ENCODE measurements at places on chromosomes 11 and 22. TPM values are rescaled to one million over a fixed set of nuclear protein-coding genes. Genes with fewer than 3 reads are reported as not detected.
A peak's percentile ranks its signal among the peaks of the same experiment; 100 is the strongest.

DNA sequence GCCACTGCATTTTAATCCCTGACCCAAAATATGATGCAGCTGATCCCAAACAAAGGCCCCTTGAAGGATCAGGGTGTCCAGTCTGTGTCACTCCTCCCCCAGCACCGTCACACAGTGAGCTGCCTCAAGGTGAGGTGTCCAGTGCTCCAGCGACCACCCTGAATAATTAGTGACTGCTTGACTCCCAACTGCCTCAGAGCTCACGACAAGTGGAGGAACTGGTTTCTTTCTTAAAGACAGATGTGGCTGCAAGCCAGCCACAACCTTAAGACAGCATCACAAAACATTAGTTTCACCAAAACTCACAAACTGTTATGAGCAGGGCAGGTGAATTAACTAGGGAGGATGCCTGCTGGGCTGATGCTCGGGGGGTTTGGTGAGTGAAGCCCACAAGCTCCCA is 74.6 kb downstream of the PIWIL3 start:
- no peak overlapping the region for H3K4me3 ChIP-seq
- DNase-seq, result no peak
- H3K27ac ChIP-seq, result no peak overlapping the region
- H3K27me3 ChIP-seq, result no peaks in the 10 kb centered on the region
- H3K36me3 ChIP-seq, result no peaks in the 10 kb centered on the region

GRCh38 chr11:109019342-109019936 is 354.6 kb downstream of the DDX10 start:
- no peaks in the 10 kb centered on the region for H3K4me1 ChIP-seq
- no peaks in the 10 kb centered on the region for H3K36me3 ChIP-seq
- H3K27me3 ChIP-seq, result no peaks in the 10 kb centered on the region
- no peak for DNase-seq
- no peak overlapping the region for H3K4me3 ChIP-seq
- H3K27ac ChIP-seq, result no peak overlapping the region

DNA sequence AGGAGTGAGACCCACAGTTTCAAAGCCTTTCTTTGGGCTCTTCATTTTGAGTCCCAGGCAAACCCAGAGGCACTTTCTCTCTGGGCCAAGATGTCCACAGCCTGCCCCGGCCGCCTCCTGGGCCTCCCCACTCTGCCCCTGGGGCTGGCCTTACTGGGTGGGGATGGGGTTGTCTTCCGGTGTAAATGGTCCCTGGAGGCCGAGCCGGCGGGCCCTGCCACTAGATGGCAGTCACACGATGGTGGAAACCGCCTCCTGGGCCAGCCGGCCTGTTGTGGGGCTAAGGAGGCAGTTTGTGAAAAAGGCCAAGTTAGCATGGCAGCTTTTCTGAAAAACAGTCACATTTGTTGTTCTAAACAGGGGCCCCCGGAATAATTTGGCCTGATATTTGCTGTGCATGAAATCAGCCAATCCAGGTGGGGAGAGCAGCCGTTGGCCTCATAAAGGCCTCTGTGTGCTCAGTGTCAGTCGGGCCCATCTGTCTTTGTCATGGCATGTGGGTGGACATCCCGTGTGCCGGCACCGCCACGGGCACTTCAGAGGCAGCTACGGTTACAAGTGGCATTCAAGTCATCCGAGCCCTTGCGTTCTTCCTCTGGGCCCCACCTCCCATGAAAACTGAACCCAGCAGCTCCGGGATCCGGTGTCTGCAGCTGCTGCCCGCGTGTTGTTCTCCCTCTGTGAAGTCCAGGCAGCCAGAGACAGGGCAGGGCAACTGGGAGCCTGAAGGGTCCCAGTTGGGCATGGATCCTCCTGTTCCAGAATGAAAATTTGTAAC is 6.5 kb downstream of the MRPL23 start:
- no peak overlapping the region for H3K4me3 ChIP-seq
- no peaks in the 10 kb centered on the region for H3K27me3 ChIP-seq
- H3K4me1 ChIP-seq, result peaks cover 7% of the 10 kb centered on the region
- peak overlapping the region; percentile 76 for H3K27ac ChIP-seq

- H3K36me3 ChIP-seq, result peaks cover 54% of the 10 kb centered on the region
- H3K27me3 ChIP-seq, result no peaks in the 10 kb centered on the region
- H3K4me3 ChIP-seq, result no peak overlapping the region
- H3K4me1 ChIP-seq, result peaks cover 15% of the 10 kb centered on the region
- no peak overlapping the region for H3K27ac ChIP-seq
- no peak for DNase-seq
Measured at GRCh38 chr11:33716243-33716642, 15.6 kb upstream of the C11orf91 start.

DNA sequence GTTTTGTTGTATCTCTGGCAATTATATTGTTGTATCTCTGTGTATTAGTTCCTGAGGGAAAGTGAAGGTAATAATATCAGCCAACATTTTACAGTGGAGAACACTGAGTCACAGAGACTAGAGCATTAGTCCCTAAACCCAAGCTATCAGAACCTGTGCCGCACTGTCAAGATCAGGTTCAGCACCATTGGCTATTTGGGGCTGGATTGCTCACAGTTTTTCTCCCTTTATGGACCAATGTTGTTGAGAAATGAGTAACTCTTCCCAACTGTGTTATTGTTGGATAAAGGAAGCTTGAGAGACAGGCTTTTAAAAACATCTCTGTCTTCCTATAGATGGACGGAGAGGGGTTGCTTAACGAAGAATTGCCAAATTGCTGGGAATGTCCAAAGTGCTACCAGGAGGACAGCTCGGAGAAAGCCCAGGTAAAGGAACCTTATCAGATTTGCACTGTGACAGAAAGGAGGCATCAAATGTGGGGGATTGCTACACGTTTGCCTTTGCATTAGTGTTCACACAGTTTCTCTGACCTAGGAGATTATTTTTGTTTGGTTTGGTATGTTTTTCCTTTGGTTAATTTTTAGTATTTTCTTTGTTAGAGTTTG is 18.2 kb upstream of the GRK2 start:
- no peak overlapping the region for H3K4me3 ChIP-seq
- no peaks in the 10 kb centered on the region for H3K4me1 ChIP-seq
- no peak overlapping the region for H3K27ac ChIP-seq
- H3K27me3 ChIP-seq, result no peaks in the 10 kb centered on the region
- DNase-seq, result no peak

- H3K36me3 ChIP-seq, result no peaks in the 10 kb centered on the region
- H3K4me3 ChIP-seq, result no peak overlapping the region
- no peak for DNase-seq
- no peak overlapping the region for H3K27ac ChIP-seq
- no peaks in the 10 kb centered on the region for H3K4me1 ChIP-seq
Measured at GRCh38 chr11:128227466-128227865, 359.9 kb downstream of the ETS1 start.

- H3K4me1 ChIP-seq, result no peaks in the 10 kb centered on the region
- no peak overlapping the region for H3K27ac ChIP-seq
- no peaks in the 10 kb centered on the region for H3K27me3 ChIP-seq
- H3K36me3 ChIP-seq, result peaks cover 42% of the 10 kb centered on the region
- DNase-seq, result no peak
- H3K4me3 ChIP-seq, result no peak overlapping the region
Measured at GRCh38 chr22:46213052-46213451, 37.0 kb downstream of the CDPF1 start.

GRCh38 chr22:49139492-49140151 is 688.1 kb downstream of the BRD1 start:
- DNase-seq, result no peak
- no peak overlapping the region for H3K27ac ChIP-seq
- peaks cover 5% of the 10 kb centered on the region for H3K27me3 ChIP-seq
- no peaks in the 10 kb centered on the region for H3K36me3 ChIP-seq

GRCh38 chr11:35030716-35031213 is 108.2 kb upstream of the CD44 start:
- no peak overlapping the region for H3K4me3 ChIP-seq
- no peaks in the 10 kb centered on the region for H3K36me3 ChIP-seq
- DNase-seq, result peak; percentile 63
- peaks cover 8% of the 10 kb centered on the region for H3K4me1 ChIP-seq

- peaks cover 10% of the 10 kb centered on the region for H3K27me3 ChIP-seq
- H3K36me3 ChIP-seq, result peaks cover 3% of the 10 kb centered on the region
- DNase-seq, result no peak
- no peak overlapping the region for H3K27ac ChIP-seq
Measured at GRCh38 chr11:75450826-75451821, 18.1 kb upstream of the KLHL35 start.

- no peak overlapping the region for H3K27ac ChIP-seq
- no peaks in the 10 kb centered on the region for H3K27me3 ChIP-seq
- peaks cover 22% of the 10 kb centered on the region for H3K4me1 ChIP-seq
- H3K4me3 ChIP-seq, result no peak overlapping the region
- peaks cover 48% of the 10 kb centered on the region for H3K36me3 ChIP-seq
Measured at GRCh38 chr11:65446446-65447277, 24.1 kb downstream of the NEAT1 start.

GRCh38 chr11:133829566-133829965 is 15.7 kb downstream of the SPATA19 start:
- H3K27ac ChIP-seq, result no peak overlapping the region
- peaks cover 6% of the 10 kb centered on the region for H3K27me3 ChIP-seq
- H3K4me1 ChIP-seq, result peaks cover 3% of the 10 kb centered on the region
- DNase-seq, result no peak

- no peaks in the 10 kb centered on the region for H3K36me3 ChIP-seq
- DNase-seq, result no peak
- no peaks in the 10 kb centered on the region for H3K4me1 ChIP-seq
- H3K27me3 ChIP-seq, result peaks cover 15% of the 10 kb centered on the region
- no peak overlapping the region for H3K27ac ChIP-seq
Measured at GRCh38 chr11:67645521-67646461, 4.7 kb downstream of the ACY3 start.

- no peak overlapping the region for H3K27ac ChIP-seq
- H3K36me3 ChIP-seq, result no peaks in the 10 kb centered on the region
- H3K27me3 ChIP-seq, result no peaks in the 10 kb centered on the region
- no peak for DNase-seq
- H3K4me1 ChIP-seq, result peaks cover 27% of the 10 kb centered on the region
- H3K4me3 ChIP-seq, result no peak overlapping the region
Measured at GRCh38 chr11:45053736-45054446, 92.5 kb upstream of the PRDM11 start.

DNA sequence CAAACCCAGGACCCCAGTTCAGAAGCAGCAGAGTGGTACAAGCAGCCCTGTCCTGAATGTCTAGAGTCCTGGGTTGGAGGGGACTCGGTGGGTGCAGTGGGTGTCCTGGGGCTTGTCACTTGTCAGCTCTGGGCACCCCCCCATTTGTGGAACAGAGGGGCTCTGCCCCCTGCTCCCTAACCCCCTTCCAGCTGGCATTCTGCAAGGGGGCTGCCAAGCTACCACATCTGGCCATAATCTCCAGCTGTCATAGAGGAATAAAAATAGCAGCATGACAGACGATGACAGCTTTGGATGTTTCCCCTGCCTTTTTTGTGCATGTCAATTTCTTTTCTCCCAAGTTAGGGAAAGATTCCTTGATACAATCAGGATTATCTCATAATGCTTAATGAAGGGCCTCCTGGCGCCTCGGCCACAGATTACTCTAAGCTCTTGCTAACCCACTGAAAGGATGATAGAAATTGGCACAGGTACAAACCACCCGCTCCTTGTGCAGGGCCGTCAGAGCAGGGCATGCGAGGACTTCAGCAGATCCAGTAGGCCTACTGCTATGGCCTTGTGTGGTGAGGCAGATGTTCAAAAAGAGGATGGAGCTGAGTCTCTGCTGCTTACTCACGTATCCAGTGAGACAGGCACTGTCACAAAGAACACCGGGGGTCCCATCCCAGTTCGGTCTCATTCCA is 83.0 kb downstream of the ISX start:
- peak; percentile 28 for DNase-seq
- no peaks in the 10 kb centered on the region for H3K36me3 ChIP-seq
- H3K4me1 ChIP-seq, result peaks cover 18% of the 10 kb centered on the region
- no peak overlapping the region for H3K4me3 ChIP-seq
- no peak overlapping the region for H3K27ac ChIP-seq

- DNase-seq, result no peak
- H3K27me3 ChIP-seq, result no peaks in the 10 kb centered on the region
- H3K4me1 ChIP-seq, result peaks cover 10% of the 10 kb centered on the region
- no peak overlapping the region for H3K27ac ChIP-seq
- H3K36me3 ChIP-seq, result no peaks in the 10 kb centered on the region
- no peak overlapping the region for H3K4me3 ChIP-seq
Measured at GRCh38 chr22:27627444-27627833, 174.1 kb downstream of the MN1 start.

- no peaks in the 10 kb centered on the region for H3K27me3 ChIP-seq
- H3K4me1 ChIP-seq, result peaks cover 2% of the 10 kb centered on the region
- no peak for DNase-seq
Measured at GRCh38 chr11:72569966-72570892, 104.0 kb downstream of the PDE2A start.

- peaks cover 36% of the 10 kb centered on the region for H3K36me3 ChIP-seq
- peak overlapping the region; percentile 45 for H3K27ac ChIP-seq
Measured at GRCh38 chr11:43920598-43921419, 21.6 kb upstream of the C11orf96 start.

DNA sequence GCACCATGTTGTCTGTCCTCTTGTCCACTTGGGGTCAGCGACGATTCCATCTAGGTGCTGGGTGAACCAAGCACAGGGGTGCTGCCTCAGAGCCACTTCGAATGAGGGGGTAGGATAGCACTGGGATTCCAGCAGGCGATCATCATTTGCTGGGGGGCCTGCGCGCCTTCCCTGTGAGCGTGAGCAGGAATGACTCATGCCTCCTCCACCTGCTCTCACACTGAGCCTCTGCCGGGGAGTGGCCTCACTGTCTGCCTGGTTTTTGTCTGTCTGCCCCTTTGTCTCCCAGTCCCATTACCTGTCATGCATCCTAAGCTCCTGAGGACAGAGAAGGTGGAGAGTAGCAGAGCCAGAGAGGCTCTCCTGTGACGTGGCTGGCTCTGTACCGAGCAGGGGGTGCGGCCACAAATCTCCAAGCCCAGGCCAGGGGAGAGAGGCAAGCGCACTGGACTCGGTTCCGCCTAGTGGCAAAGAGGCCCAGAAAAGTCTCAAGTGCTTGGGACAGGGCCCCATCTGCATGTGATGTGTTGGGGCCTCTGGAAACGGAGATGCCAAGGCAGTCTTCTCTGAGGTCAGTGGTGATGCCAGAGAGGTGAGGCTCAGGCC is 30.8 kb downstream of the RSPH14 start:
- H3K4me3 ChIP-seq, result no peak overlapping the region
- DNase-seq, result peak; percentile 38
- peaks cover 100% of the 10 kb centered on the region for H3K4me1 ChIP-seq
- H3K27me3 ChIP-seq, result peaks cover 5% of the 10 kb centered on the region
- H3K36me3 ChIP-seq, result no peaks in the 10 kb centered on the region

DNA sequence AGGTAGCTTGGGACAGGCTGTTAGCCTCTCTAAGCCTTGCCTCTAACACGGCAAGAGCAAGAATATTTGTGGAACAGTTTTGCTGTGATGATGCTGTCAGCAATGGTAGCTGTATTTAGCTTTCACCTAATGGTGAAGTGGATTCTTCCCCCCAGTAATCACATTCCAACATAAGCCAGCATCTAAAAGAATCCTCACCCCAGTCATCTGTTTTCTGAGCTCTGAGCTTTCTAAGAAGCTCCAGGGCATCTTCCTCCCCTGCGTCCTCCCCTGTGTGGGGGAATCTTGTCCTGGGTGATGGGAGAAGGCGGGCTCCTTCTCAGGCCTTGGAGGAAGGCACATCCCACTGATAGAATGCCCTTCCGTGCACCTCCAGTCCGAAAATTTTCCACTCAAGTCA is 367.6 kb downstream of the BRD1 start:
- peaks cover 22% of the 10 kb centered on the region for H3K27me3 ChIP-seq
- H3K27ac ChIP-seq, result no peak overlapping the region
- H3K4me1 ChIP-seq, result no peaks in the 10 kb centered on the region
- no peak overlapping the region for H3K4me3 ChIP-seq
- DNase-seq, result no peak
- H3K36me3 ChIP-seq, result no peaks in the 10 kb centered on the region

CRYBB3 gene
- 0.13 TPM for total RNA-seq

TEX54 gene
- not detected for total RNA-seq

RAC2 gene
- 2.4 TPM for total RNA-seq

YPEL1 gene
- total RNA-seq, result 18.8 TPM

USH1C gene
- 0.22 TPM for total RNA-seq

KRTAP5-6 gene
- not detected for total RNA-seq

OOSP2 gene
- total RNA-seq, result not detected

CHADL gene
- total RNA-seq, result 4.7 TPM

VSTM5 gene
- total RNA-seq, result 0.31 TPM

ENTHD1 gene
- total RNA-seq, result not detected
